CD8-positive, alpha-beta memory T cell (primary cell): ENCODE measurements at places on chromosomes 6 and 20. TPM values are rescaled to one million over a fixed set of nuclear protein-coding genes. Genes with fewer than 3 reads are reported as not detected.

DNA sequence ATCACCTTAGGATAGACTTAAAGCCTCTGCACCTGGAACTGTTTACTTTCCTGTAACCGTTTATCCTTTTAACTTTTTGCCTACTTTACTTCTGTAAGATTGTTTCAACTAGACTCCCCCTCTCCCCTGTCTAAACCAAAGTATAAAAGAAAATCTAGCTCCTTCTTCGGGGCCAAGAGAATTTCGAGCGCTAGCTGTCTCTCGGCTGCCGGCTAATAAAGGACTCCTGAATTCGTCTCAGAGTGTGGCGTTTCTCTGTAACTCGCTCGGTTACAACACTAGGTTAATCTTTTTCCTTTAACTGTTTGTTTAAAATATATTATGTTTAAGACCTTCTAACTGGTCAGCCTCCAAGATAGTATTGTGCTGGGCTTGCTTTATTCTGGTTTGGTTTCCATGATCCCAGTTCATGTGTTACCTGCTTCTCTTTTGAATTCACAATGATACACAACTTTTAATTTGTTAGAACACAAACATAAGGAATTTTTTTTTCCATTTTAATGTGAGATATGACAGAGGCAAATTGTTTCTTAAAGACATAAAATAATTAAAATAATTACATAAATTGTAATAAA, 8.7 kb upstream of the NQO2 start:
- peaks cover 23% of the 10 kb centered on the region for H3K4me1 ChIP-seq
- peak overlapping the region; percentile 78 for H3K4me3 ChIP-seq
- H3K27me3 ChIP-seq = no peaks in the 10 kb centered on the region
- no peaks in the 10 kb centered on the region for H3K36me3 ChIP-seq
- no peak for DNase-seq
- H3K27ac ChIP-seq = peak overlapping the region; percentile 98

Gene THBD
- not detected for polyA plus RNA-seq

Gene DDO
- polyA plus RNA-seq = not detected

GRCh38 chr6:124078169-124078568, 274.5 kb downstream of the NKAIN2 start:
- H3K27me3 ChIP-seq = no peaks in the 10 kb centered on the region
- DNase-seq = no peak
- no peaks in the 10 kb centered on the region for H3K36me3 ChIP-seq
- no peaks in the 10 kb centered on the region for H3K4me1 ChIP-seq

DNA sequence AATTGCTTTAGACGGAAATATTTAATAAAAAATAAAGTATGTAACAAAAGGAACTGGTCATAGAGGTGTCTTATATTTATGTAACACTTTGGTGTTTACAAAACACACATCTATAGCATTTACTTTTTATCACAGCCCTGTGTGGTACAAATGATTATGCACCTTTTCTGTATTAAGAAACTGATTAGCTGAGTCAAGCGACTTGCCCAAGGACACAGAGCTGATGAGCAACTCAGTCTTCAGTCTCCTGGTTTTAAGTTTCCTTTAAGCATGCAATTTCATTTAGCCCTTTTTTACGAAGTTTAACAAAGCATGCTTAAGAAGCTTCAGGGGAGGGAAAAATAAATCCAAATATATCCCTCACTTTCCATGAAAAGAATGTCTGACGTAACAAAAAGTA, 2.5 kb downstream of the DCDC2 start:
- H3K27me3 ChIP-seq = no peaks in the 10 kb centered on the region
- H3K36me3 ChIP-seq = no peaks in the 10 kb centered on the region
- H3K27ac ChIP-seq = no peak overlapping the region
- no peak overlapping the region for H3K4me3 ChIP-seq

DNA sequence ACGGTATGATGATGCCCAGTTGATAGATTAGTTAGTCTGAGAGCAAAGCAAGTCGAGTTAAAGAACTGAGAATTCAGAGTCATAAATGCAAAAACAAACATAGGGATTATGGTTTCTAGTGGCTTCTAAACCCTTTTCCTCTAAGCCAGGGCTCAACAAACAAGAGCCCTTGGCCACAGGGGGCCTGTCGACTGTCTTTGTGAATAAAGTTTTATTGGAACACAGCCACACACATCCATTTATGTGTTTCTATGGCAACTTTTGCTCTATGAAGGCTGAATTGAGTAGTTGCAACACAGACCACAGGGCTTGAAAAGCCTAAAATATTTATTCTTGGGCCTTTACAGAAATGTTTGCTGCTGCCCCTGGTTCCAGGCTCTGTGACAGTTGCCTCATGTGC, 76.2 kb downstream of the SLC24A3 start:
- no peak overlapping the region for H3K4me3 ChIP-seq
- no peak for DNase-seq
- no peaks in the 10 kb centered on the region for H3K27me3 ChIP-seq
- no peaks in the 10 kb centered on the region for H3K4me1 ChIP-seq

GRCh38 chr20:37421988-37422387, 76.0 kb downstream of the SRC start:
- peaks cover 12% of the 10 kb centered on the region for H3K27me3 ChIP-seq
- H3K4me3 ChIP-seq = no peak overlapping the region

GRCh38 chr6:28587746-28588075, 62.0 kb downstream of the GPX5 start:
- H3K4me3 ChIP-seq = peak overlapping the region; percentile 62
- peaks cover 51% of the 10 kb centered on the region for H3K27me3 ChIP-seq
- H3K27ac ChIP-seq = no peak overlapping the region
- DNase-seq = no peak

GRCh38 chr20:48070991-48071652, 285.8 kb upstream of the SULF2 start:
- no peaks in the 10 kb centered on the region for H3K4me1 ChIP-seq
- no peak overlapping the region for H3K27ac ChIP-seq
- H3K36me3 ChIP-seq = no peaks in the 10 kb centered on the region
- DNase-seq = no peak
- H3K27me3 ChIP-seq = no peaks in the 10 kb centered on the region

Gene PTCHD4
- polyA plus RNA-seq = not detected

Gene PDE10A
- polyA plus RNA-seq = not detected

- no peaks in the 10 kb centered on the region for H3K4me1 ChIP-seq
- no peak for DNase-seq
- H3K27me3 ChIP-seq = no peaks in the 10 kb centered on the region
- no peak overlapping the region for H3K27ac ChIP-seq
- H3K4me3 ChIP-seq = no peak overlapping the region
- H3K36me3 ChIP-seq = no peaks in the 10 kb centered on the region
Observed at GRCh38 chr6:151276112-151276740, 36.5 kb downstream of the AKAP12 start.

DNA sequence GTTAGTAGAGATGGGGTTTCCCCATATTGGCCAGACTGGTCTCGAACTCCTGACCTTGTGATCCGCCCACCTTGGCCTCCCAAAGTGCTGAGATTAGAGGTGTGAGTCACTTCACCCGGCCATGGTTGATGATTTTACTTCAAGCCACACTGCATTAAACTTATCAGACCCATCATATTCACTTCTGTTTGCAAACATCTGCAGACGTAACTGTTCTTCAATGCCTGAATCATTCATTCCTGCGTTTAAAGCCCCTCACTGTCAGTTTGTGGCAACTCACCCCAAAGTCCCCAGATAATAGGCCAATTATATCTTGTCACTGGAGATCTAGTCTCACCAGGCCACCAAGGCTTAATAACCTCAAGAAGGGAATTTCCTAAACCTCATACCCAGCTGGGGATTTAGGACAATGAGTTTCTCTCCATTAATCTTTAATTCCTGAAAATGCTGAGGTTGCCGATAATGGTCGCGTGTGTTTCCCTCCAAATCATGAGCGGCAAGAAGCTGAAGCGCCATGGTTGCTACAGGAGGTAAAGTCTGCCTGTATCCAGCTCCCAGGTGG, 229.6 kb downstream of the LY86 start:
- H3K27me3 ChIP-seq = no peaks in the 10 kb centered on the region
- H3K4me1 ChIP-seq = no peaks in the 10 kb centered on the region
- no peak overlapping the region for H3K27ac ChIP-seq
- H3K36me3 ChIP-seq = no peaks in the 10 kb centered on the region
- DNase-seq = no peak
- H3K4me3 ChIP-seq = no peak overlapping the region

Gene MYCT1
- polyA plus RNA-seq = not detected

DNA sequence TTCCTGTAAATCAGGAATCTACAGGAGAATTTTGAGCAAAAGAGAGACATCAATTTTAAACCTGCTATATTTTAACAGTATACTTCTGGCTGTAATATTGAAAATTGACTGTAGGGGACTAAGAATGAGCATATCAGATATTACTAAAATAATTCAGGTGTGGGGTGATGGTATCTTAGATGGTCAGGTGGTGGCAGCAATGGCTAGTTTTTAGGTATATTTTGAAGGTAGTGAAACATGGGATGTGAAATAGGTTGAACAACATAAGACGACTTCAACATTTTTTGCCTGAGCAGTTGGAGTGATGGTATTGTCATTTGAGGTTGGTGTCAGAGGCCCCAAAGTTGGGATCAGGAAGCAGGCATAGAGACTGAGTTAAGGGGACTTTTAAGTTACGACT, 32.1 kb downstream of the FAM83B start:
- no peaks in the 10 kb centered on the region for H3K4me1 ChIP-seq
- H3K4me3 ChIP-seq = no peak overlapping the region
- H3K27ac ChIP-seq = no peak overlapping the region
- H3K36me3 ChIP-seq = no peaks in the 10 kb centered on the region

DNA sequence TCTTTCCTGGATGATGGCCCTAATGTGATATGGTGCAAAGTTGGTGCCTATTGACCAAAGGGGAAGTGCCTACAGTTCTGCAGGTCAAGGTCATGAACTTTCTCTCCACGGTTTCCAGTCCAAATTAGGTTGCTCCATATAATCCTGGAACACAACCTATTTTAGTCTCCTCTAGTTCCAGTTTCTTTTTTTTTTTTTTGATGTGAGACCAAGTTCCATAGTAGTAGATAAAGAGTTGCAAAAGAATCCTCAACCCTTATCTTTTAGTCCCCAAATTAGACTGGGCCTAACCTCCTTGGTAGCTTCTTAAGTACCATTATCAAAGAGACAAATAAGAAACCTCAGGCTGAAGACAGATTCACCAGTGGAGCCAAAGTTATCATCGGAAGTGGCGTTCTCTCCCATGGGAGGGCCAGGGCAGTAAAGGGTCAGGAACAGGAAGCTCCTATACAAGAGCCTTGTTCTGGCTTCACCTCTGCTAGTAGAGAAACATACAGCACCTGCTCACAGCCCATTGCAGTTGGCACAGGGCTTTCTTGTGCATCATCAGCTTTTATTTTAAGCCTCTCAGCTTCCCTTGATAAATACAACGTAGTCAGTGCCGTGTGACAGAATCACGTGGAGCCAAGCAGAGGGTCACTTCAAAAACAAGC, 132.2 kb upstream of the RREB1 start:
- H3K36me3 ChIP-seq = no peaks in the 10 kb centered on the region
- H3K4me1 ChIP-seq = no peaks in the 10 kb centered on the region
- no peaks in the 10 kb centered on the region for H3K27me3 ChIP-seq
- H3K4me3 ChIP-seq = no peak overlapping the region
- no peak for DNase-seq
- H3K27ac ChIP-seq = no peak overlapping the region

DNA sequence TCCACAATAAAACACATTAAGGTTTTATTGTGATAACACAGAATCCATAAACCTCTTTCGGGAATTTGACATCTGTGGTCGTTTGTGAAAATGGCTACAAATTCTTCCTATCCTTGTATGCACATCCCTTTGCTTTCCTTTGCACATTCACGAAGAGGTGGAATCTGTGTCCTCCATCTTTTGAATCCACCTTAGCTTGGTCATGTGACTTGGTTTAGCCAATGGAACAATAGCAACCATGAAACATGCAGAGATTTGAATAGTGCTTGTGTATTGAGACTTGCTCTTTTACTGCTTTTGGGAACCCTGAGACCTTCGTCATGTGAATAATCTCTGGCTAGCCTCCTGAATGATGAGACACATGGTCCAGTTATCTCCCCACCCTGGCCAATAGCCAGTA, 49.7 kb upstream of the NOP56 start:
- no peaks in the 10 kb centered on the region for H3K4me1 ChIP-seq
- no peaks in the 10 kb centered on the region for H3K36me3 ChIP-seq
- no peaks in the 10 kb centered on the region for H3K27me3 ChIP-seq
- H3K27ac ChIP-seq = no peak overlapping the region
- no peak for DNase-seq

DNA sequence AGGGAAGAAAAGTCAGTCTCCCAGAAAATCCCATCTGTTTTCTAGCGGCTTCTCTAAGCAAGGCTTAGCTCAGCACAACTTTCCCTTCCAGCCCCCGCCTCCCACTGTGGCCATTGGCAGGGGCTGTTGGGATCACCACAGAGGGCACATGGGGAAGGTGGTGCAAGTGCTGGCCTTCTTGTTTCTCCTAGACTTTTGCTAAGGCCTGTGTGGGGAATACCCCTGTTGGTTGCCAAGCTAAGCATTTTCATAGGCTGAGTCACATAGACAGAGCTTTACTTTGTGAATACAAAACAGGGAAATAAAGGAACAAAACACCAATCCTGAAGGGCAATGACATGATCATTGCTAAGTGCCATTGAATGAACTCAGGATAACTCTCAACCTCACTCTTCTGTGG, 32.4 kb upstream of the TIAM2 start:
- H3K36me3 ChIP-seq = no peaks in the 10 kb centered on the region
- DNase-seq = no peak
- no peak overlapping the region for H3K4me3 ChIP-seq
- H3K27ac ChIP-seq = no peak overlapping the region
- no peaks in the 10 kb centered on the region for H3K27me3 ChIP-seq

DNA sequence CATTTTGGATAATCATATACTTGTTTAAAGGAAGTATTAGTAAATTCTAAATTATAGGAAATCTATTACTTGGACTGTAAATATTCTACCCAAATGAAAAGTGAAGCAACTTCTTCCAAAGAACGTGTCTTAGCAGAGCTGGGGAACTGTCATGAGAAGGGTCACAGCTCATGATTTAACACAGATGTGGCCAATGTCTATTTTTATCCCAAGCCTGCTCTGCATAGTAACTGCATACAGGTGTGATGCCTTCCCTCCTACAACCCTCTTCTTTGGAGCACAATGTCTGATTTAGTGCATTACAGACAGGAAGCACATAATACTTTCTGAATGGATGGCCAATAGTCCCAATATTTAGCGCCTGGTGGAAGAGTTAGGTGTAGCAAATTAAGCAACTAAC, 138.7 kb upstream of the THEMIS start:
- no peak overlapping the region for H3K27ac ChIP-seq
- H3K4me1 ChIP-seq = no peaks in the 10 kb centered on the region
- no peaks in the 10 kb centered on the region for H3K27me3 ChIP-seq
- DNase-seq = no peak
- no peak overlapping the region for H3K4me3 ChIP-seq
